ENCODE measurements at places on chromosomes 7 and 10. TPM values are rescaled to one million over a fixed set of nuclear protein-coding genes. Genes with fewer than 3 reads are reported as not detected.
A peak's percentile ranks its signal among the peaks of the same experiment; 100 is the strongest.

The CPA2 gene
- not detected for total RNA-seq

The OR2AE1 gene
- total RNA-seq, result 0.18 TPM

The GPR37 gene
- 9.2 TPM for total RNA-seq

The LRIT1 gene
- total RNA-seq, result not detected

The GNGT1 gene
- not detected for total RNA-seq

The C7orf57 gene
- not detected for total RNA-seq

The ZNF485 gene
- total RNA-seq, result 3.1 TPM

The MGAM2 gene
- total RNA-seq, result not detected

The NUDT5 gene
- 70.1 TPM for total RNA-seq

The GRM8 gene
- total RNA-seq, result not detected

The CCAR1 gene
- total RNA-seq, result 60.8 TPM

DNA sequence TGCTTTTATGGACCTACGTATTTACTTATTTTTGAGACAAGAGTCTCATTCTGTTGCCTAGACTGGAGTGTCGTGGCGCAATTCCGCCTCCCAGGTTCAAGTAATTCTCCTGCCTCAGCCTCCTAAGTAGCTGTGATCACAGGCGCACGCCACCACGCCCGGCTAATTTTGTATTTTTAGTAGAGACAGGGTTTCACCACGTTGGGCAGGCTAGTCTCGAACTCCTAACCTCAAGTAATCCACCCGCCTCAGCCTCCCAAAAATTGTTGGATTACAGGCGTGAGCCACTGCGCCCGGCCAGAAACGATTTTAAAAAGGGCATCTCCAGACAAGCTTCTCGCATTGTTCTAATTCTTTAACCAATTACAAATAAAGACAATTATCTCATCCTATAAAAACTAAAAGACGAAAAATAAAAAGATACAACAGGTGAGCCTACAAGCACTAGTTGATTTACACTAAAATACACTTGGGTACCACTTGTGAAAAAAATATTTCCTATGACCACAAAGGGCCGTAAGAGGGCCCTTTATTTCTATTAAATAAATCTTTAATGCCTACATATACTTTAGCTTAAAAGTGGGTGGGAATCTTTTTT is 2.4 kb downstream of the TRA2A start:
- no peaks in the 10 kb centered on the region for H3K36me3 ChIP-seq
- no peaks in the 10 kb centered on the region for H3K27me3 ChIP-seq
- H3K27ac ChIP-seq, result no peak overlapping the region
- no peak for DNase-seq
- H3K4me1 ChIP-seq, result peaks cover 3% of the 10 kb centered on the region

DNA sequence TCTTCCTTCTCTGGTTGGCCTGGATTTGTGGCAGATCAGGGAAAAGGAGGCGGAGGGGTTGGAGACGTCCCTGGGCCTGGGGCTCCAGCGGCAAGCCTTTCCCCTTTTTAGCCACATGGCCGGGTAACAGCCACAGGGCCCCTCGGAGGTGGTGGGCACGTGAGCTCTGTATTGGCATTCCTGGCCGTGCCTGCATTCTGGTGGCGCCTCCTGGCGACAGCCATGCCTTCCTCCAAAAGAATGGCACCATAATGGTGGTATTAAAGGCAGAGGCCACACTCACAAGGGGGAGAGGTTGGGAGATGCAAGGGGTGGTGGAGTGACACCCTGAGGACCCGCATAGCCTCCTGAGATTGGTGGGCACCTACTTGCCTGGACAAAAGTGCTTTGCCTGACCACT is 3.0 kb upstream of the AQP1 start:
- H3K27ac ChIP-seq, result no peak overlapping the region
- H3K27me3 ChIP-seq, result peaks cover 3% of the 10 kb centered on the region
- H3K36me3 ChIP-seq, result no peaks in the 10 kb centered on the region
- DNase-seq, result no peak
- no peak overlapping the region for H3K4me3 ChIP-seq
- H3K4me1 ChIP-seq, result peaks cover 6% of the 10 kb centered on the region

- H3K27me3 ChIP-seq, result no peaks in the 10 kb centered on the region
- no peak overlapping the region for H3K4me3 ChIP-seq
- H3K27ac ChIP-seq, result no peak overlapping the region
- no peaks in the 10 kb centered on the region for H3K36me3 ChIP-seq
- H3K4me1 ChIP-seq, result no peaks in the 10 kb centered on the region
Measured at GRCh38 chr7:133691727-133692610, 435.2 kb upstream of the LRGUK start.

GRCh38 chr7:20786779-20787659 is at the start of gene SP8:
Gene SP8 (minus strand): TSS chr7:20786886. CDS start chr7:20786798, 88 bp downstream.
- peak; percentile 11 for DNase-seq
- H3K36me3 ChIP-seq, result no peaks in the 10 kb centered on the region
- peaks cover 3% of the 10 kb centered on the region for H3K4me1 ChIP-seq

DNA sequence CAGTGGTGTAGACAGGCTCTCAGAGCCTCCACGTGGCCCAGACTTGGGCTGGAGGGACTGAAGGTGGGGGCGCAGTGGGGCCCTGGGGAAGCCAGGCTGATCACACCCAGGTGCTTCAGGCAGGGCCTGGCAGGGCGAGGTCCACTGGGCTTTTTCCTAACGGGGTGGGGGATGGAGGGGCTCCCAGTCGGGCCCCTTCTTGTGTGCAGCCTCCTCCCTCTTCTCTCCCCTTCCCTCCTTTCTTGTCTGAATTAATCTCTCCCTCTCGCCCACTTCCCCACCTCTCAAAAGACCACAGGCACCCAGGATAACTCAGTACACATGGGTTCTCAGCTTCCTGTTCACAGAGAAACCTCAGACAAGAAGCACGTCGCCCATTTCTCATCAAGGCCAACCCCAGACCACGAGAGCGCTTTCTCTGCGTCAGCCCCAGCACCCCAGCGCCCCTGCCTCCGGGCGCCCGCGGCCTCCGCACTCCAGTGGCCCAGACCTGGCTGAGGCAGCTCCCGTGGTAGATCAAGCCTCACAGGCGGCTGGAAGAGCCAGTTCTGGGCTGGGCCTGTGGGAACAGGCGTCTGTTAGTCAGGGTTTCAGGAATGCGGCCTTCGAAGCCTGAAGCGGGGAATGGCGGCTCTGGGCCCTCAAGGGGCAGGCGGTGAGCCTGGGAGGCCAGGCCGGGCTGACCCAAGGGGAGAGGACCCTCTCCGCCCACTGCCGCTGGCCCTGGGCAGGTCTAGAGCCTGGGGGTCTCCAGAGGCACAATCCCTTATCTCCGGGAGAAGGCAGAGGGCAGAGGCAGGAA is 50.6 kb downstream of the PWWP2B start:
- no peaks in the 10 kb centered on the region for H3K36me3 ChIP-seq
- peak overlapping the region; percentile 26 for H3K27ac ChIP-seq
- no peaks in the 10 kb centered on the region for H3K27me3 ChIP-seq
- peak; percentile 71 for DNase-seq
- no peak overlapping the region for H3K4me3 ChIP-seq

GRCh38 chr7:116315803-116316202 is 105.5 kb downstream of the TES start:
- no peaks in the 10 kb centered on the region for H3K27me3 ChIP-seq
- no peak overlapping the region for H3K4me3 ChIP-seq
- DNase-seq, result no peak
- peaks cover 11% of the 10 kb centered on the region for H3K4me1 ChIP-seq
- H3K27ac ChIP-seq, result no peak overlapping the region

DNA sequence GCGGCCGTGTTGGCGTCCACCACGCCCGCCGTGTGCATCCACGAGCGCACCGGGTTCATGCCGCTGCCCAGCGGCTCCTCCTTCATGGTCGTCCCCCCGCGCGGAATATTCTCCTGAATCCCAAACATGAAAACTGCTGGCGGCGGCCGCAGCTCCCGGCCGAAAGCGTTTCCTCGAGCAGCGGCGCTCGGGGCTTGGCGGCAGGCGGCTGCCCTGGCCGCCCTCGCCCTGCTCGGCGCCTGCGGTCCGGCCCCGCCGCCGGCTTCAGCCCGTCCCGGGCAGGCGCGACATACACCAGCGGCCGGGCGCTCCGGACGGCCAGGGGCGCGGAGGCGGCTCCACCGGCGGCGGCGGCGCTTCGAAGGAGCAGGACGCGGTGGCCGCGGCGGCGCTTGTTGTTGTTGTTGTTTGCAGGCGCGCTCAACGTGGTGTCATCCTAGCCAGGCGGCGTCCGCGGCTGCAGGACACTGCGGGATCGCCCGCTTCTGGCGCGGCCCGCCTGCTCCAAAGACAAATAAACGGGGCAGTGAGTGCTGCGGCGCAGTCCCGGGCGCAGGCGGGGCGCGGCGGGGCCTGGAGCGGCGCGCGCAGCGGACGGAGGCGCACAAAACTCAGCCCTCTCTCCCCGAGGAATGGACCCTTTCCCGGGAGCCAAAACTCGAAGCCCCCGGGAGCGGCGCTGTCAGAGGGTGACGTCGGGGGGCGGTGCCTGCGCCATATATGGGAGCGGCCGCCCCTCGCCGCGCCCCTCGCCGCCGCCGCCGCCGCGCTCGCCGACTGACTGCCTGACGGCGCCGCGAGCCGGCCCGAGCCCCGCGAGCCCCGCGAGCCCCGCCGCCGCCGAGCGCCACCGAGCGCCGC is at the start of gene EBF3:
EBF3 (minus strand) TSS at position 634 of the 861 bp plus-strand sequence; CDS start at position 128, 506 bp downstream.
- H3K27me3 ChIP-seq, result peaks cover 74% of the 10 kb centered on the region
- H3K36me3 ChIP-seq, result no peaks in the 10 kb centered on the region
- peak within 1 kb of the TSS; percentile 39 for H3K4me3 ChIP-seq
- peak; percentile 50 for DNase-seq

DNA sequence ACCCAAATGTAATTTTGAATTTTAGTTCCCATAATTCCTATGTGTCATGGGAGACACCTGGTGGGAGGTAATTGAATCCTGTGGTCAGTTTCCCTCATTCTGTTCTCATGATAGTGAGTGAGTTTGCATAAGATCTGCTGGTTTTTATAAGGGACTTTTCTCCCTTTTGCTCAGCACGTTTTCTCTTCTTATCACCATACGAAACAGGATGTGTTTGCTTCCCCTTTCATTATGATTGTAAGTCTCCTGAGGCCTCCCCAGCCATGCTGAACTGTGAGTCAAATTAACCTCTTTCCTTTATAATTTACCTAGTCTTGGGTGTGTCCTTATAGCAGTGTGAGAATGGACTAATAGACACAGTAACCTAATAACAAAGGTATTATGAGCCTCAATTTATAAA is 36.1 kb upstream of the ZNF736 start:
- no peaks in the 10 kb centered on the region for H3K36me3 ChIP-seq
- no peak overlapping the region for H3K4me3 ChIP-seq
- H3K4me1 ChIP-seq, result no peaks in the 10 kb centered on the region
- no peaks in the 10 kb centered on the region for H3K27me3 ChIP-seq
- no peak overlapping the region for H3K27ac ChIP-seq
- DNase-seq, result no peak

DNA sequence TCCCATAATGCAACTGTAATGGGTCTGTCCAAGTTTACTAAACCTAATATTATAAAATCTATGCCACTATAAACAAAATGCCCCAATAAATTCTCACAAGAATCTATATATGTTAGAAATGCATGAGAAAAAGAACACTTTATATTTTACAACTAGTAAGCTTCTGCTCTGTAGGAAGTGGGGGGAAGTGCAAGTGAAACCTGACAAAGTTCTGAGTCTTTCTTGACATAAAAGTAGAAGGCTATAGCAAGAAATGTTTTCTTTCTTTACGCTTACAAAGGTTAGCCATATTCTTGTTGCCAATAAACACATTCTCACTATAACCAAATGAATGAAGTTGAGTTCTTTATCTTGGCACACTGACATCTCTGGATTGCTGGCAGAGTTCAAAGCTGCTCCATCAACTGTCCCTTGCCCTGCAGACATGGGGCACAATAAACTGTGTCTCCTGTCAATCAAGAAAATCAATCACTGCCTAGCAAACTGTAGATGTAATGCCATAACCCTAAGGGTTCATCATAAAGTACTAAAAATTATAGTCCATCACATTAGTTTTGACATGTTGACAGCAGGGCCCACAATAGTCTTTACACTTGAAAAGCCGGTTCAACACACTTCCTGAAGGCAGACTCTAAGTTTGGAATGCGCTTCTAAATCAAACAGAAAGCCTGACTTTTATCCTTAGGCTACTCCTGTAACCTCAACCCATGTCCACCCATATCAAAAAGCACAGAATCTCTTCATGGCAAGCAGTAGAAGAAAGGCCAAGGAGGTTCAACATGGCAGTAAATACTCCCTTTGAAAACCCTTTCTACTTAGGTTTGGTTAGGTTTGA is 58.6 kb downstream of the TPK1 start:
- H3K27me3 ChIP-seq, result no peaks in the 10 kb centered on the region
- H3K4me1 ChIP-seq, result no peaks in the 10 kb centered on the region
- no peak for DNase-seq

GRCh38 chr10:7274293-7274692 is 136.5 kb downstream of the SFMBT2 start:
- no peak overlapping the region for H3K4me3 ChIP-seq
- H3K4me1 ChIP-seq, result no peaks in the 10 kb centered on the region
- DNase-seq, result no peak
- H3K27me3 ChIP-seq, result no peaks in the 10 kb centered on the region

- peaks cover 3% of the 10 kb centered on the region for H3K4me1 ChIP-seq
- no peak overlapping the region for H3K27ac ChIP-seq
- peaks cover 2% of the 10 kb centered on the region for H3K27me3 ChIP-seq
- H3K4me3 ChIP-seq, result no peak overlapping the region
- H3K36me3 ChIP-seq, result no peaks in the 10 kb centered on the region
Measured at GRCh38 chr7:43164757-43165156, 52.3 kb downstream of the HECW1 start.

- H3K36me3 ChIP-seq, result no peaks in the 10 kb centered on the region
- no peaks in the 10 kb centered on the region for H3K27me3 ChIP-seq
- peak; percentile 26 for DNase-seq
- H3K4me3 ChIP-seq, result no peak overlapping the region
- H3K27ac ChIP-seq, result no peak overlapping the region
Measured at GRCh38 chr7:79211724-79212123, 241.7 kb downstream of the MAGI2 start.

- peaks cover 2% of the 10 kb centered on the region for H3K4me1 ChIP-seq
- H3K27me3 ChIP-seq, result no peaks in the 10 kb centered on the region
- H3K4me3 ChIP-seq, result no peak overlapping the region
- no peaks in the 10 kb centered on the region for H3K36me3 ChIP-seq
Measured at GRCh38 chr10:90306187-90306586, 551.7 kb downstream of the HTR7 start.

- H3K4me1 ChIP-seq, result no peaks in the 10 kb centered on the region
- H3K36me3 ChIP-seq, result no peaks in the 10 kb centered on the region
- H3K27ac ChIP-seq, result no peak overlapping the region
- peaks cover 16% of the 10 kb centered on the region for H3K27me3 ChIP-seq
- no peak for DNase-seq
Measured at GRCh38 chr7:22356010-22356691, 803 bp downstream of the RAPGEF5 start.

GRCh38 chr7:25750744-25751508 is 401.1 kb upstream of the NFE2L3 start:
- peaks cover 2% of the 10 kb centered on the region for H3K4me1 ChIP-seq
- no peaks in the 10 kb centered on the region for H3K36me3 ChIP-seq
- peak overlapping the region; percentile 77 for H3K27ac ChIP-seq
- H3K4me3 ChIP-seq, result no peak overlapping the region
